ENCODE measurements at places on chromosomes 5 and 9.

- DNase-seq: no peak
These were observed 102.4 kb downstream of the TTLL11 start for GRCh38 chr9:121990600-121991306.

DNA sequence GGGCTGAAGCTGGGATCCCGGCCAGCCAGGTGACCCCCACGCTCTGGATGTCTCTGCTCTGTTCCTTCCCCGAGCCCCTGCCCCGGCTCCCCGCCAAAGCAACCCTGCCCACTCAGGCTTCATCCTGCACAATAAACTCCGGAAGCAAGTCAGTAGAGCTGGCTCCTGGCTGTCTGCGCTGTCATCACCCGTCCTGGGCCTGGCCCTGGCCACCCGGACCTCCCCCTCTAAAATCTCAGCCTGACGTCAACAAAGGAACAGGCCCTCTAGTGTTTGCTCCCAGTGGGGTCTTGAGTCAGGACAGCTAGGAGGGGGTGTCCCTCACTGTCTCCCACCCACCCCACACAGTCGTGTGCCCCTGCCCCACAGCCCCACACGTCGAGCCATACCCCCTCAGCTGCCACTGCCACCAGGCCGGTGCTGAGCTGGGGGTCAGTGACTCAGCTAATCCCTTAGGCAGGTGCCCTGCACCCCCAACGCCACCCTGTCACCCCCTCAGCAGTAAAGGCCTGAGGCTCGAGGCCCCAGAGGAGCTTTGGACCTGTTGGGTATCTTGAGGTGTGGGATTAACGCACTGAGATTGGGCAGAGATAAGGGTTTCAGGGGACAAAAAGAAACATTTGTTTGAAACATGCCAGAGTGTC is 1.1 kb upstream of the LCNL1 start:
- DNase-seq: no peak

DNA sequence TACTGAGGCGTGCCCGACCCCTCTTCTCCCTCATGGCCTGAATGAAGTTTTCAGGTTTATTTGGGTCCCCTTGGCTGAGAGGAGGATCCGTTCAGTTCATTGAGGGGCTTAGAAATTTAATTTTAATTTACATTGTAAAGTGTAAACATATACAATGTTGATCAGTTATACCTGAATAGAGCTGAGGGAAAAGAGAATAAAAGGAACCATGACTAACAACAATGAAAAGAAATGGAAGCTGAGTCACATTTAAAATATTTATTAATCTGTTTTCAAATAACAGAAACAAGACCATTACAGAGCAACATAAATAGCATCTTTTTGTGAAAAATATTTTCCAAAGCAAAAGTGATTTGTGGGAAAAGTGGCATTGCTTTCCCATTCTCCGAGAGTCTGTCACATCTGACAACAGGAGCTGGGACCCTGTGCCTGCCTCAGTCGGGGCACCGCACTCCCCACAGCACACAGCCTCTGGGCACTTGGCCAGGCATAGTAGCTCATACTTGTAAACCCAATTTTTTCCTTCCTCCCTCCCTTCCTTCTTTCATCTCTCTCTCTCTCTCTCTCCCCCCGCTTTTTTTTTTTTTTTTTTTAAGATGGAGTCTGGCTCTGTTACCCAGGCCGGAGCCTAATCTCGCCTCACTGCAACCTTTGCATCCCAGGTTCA is 28.7 kb downstream of the PROP1 start:
- DNase-seq: no peak

DNA sequence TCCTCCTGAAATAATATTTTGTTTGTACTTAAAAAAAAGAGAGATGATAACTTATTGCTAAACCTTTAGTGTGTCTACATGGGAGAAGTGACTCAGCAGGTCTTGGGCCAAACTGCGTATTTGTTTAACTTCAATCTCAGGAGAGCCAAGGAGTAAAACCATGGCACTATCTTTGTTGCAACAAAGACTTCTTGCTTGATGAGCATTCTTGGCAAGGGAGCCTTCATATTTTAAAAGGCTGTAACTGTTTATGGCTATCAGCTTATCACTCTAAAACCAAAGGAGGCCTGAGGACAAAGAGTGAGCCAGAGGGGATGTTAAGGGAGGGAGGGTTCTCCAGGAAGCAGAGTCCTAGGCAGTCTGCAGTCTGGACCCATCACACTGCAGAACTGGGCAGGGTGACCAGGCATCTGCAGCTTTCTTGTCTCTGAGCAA is 216.2 kb upstream of the S1PR3 start:
- peak; percentile 90 for DNase-seq

DNA sequence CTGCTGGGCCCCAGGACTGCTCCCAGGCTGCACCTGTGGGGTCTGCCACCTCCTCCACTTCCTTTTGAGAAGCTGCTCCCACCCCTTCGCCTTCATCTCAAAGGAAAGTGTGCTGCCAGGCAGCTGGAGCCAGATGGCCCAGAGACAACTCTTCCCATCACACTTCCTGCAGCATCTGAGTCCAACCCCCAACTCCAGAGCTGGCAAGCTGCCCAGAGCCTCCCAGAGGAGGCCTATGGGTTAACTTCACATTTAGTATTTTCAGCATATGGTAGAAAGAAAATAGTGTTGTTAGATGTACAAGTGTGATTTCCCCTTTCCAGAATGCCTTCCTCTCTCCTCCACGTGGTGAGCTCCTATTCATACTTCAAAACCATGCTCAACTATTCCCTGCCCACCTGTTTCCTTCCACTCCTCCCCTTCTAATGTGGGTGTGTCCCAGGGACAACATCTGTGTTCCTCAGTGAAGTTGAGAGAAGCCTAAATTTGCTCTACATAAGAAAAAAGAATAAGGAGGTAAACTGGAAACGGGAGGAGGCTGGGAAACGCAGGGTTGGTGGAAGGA is 38.6 kb upstream of the KCNMB1 start:
- no peak for DNase-seq

DNA sequence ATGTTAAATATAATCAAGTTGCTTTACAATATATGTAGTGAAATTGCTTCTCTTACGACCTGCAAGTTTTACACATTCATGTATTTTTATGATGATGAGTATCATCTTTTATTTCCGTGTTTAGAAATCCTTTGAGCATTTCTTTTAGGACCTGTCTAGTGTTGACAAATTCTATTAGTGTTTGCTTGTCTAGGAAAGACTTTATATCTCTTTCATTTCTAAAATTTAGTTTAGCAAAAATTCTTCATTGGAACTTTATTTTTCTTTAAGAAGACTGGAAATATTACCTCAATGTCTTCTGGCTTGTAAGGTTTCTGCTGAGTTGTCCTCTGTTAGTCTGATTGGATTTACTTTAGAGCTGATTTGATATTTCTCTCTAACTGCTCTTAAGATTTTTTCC is 920.9 kb upstream of the CTNND2 start:
- no peak for DNase-seq

DNA sequence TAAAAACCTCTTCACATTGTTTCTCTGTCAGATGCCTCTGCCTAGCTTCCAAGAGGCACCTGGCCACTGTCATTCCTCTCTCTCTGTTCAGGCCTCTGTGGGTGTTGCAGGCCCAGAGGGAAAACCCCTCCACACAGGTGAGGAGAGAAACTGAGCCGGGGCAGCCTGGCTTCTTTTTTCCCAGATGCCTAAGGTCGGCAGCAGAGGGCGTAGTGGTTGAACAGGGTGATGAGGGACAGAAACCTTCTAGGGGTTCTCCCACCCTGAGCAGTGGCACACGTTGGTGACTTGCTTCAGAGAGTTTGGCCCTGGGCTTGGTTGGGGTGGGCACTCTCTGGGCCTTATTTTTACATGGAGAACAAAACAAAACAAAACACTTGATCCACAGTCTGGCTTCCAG is 12.2 kb downstream of the IL9 start:
- no peak for DNase-seq
